ENCODE measurements at places on chromosomes 16 and 17.

- DNase-seq = no peak
These were observed 88.9 kb downstream of the AATF start for GRCh38 chr17:37037590-37038155.

- DNase-seq = no peak
These were observed 10.2 kb downstream of the LASP1 start for GRCh38 chr17:38879878-38880665.

GRCh38 chr17:47847341-47848197, 3.4 kb downstream of the SP6 start:
- peak; percentile 47 for DNase-seq

- no peak for DNase-seq
These were observed 763 bp upstream of the SOX9 start for GRCh38 chr17:72119873-72120641.

- peak; percentile 74 for DNase-seq
These were observed 3.3 kb upstream of the SLFN12L start for GRCh38 chr17:35540589-35541404.

DNA sequence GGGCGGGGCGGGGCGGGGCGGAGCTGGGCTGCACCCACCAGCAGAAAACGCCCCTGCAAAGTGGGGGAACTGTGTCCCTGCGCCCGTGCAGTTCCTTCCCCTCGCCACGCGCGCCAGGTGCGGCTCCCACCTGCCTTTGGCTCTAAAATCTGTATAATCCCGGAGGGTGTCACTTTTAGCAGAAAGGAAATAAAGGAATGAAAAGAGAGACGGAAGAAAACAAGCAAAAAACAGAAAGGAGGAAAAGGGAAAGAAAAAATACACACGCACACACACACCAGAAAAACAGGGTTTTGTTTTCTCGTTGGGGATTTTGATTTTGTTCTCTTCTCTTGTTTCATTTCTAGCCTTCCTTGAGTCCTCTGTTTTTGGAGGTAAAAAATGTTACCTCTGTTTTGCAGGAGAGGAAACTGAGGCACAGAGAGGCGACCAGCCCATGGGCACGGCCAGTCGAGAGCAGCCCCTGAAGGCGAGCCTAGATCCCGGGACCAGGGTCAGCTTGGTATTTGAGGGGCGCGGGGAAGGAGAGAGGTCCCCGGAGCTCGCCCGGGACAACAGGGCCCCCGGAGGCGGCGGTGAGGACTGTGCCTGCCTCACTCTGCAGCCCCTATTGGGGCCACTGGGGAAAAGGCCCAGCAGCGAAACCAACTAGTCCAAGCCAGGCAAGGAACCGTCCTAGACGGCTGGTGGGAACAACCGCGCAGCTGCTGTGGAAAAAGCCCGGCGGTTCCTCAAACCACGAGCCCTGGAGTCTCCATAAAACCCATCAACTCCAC, 594 bp upstream of the CARHSP1 start:
- DNase-seq = peak; percentile 55

DNA sequence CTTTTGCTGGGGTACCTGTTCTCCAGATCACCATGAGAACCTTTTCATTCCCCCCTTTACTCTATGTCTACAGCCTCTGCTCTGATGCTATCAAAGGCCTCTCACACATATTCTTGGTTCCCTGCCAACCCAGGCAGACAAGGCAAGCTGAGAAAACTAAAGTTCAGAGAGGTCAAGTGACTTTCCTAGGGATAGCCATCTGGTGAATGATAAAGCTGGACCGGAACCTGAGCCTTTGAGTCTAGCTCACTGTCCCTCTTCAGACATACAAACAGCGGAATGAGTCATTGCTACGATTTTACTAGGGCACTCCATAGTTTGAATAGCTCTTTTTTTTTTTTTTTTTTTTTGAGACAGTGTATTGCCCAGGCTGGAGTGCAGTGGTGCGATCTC, 73.3 kb downstream of the XYLT1 start:
- peak; percentile 87 for DNase-seq
